ENCODE measurements at places on chromosomes 1 and 21. TPM values are rescaled to one million over a fixed set of nuclear protein-coding genes. Genes with fewer than 3 reads are reported as not detected.

DNA sequence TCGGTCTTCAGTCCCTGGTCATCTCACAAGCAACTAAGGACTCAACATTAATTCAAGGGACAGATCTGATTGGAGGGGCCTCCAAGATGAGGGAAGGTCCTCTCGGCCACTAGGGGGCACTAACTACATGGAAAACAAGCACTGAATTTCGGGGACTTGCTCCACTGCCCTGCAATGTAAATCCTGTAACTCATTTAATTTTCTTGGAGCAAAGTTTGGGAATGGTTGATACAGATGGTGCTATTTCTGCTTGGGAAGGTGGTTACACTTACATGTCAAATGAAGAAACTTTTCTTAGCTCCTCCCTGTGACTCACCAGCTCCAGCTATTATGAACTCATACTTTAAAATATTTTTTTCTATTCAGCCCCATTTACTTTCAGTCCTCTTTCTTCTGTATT is 97.4 kb upstream of the KCNJ15 start:
- DNase-seq = peak; percentile 70

GRCh38 chr1:23922321-23922943 is 9.3 kb upstream of the CNR2 start:
- no peak for DNase-seq

GRCh38 chr1:94106716-94107115 is 14.2 kb downstream of the ABCA4 start:
- DNase-seq = no peak

- no peak for DNase-seq
These were observed 57.1 kb downstream of the NMNAT2 start for GRCh38 chr1:183361081-183361480.

DNA sequence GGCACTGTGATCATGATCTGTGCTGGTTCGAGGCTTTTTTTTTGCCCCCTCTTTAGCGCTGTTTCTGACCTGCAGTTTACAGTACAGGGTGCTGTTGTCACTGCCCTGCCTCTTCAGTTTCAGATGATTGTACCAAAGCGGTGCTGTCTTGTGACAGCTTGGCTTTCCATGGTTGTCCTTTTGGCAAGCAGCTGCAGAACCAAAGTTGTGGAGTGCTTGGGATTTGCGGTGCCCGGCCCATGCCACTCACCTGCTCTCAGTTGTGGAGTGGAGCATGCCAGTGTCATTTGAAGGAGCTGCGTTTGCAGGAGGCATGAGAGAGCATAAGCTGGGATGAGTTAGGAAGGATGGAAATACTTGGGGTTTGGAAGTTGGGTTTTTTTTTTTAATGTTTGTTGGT is 48.4 kb downstream of the DOP1B start:
- no peak for DNase-seq

- DNase-seq = peak; percentile 93
These were observed 26.4 kb upstream of the CTTNBP2NL start for GRCh38 chr1:112369392-112370285.

DNA sequence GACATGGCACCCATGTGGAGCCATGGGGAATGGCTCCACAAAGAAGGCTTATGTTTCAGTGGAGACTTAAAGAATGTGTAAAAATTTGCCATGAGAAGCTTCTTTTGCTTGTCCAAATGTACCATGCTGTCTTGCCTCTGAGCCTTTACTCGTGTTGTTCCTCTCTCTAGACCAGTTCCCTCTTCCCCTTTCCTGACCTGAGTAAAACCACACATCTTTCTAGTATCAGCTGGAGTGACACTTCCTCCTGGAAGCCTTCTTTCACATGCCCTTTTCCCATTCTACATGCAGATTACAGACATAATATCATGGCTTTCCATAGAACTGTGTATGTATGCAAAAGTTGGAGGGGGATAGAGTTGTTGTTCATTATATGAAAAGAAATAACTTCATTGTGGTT is 13.6 kb upstream of the GPX7 start:
- no peak for DNase-seq

DNA sequence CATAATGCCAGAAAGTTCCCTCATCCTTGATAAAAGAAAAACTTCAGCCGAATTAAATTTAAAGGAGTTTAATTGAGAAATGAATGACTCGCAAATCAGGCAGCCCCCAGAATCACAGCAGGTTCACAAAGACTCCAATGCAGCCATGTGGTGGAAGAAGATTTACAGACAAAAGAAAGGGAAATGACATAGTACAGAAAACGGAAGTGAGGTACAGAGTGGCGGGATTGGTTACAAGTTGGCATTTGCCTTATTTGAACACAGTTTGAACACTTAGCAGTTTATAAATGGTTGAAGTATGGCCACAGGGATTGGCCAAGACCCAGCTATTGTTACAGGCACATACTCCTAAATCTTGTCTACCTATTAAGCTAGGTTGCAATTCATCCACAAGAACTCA is 46.6 kb downstream of the HIVEP3 start:
- no peak for DNase-seq

DNA sequence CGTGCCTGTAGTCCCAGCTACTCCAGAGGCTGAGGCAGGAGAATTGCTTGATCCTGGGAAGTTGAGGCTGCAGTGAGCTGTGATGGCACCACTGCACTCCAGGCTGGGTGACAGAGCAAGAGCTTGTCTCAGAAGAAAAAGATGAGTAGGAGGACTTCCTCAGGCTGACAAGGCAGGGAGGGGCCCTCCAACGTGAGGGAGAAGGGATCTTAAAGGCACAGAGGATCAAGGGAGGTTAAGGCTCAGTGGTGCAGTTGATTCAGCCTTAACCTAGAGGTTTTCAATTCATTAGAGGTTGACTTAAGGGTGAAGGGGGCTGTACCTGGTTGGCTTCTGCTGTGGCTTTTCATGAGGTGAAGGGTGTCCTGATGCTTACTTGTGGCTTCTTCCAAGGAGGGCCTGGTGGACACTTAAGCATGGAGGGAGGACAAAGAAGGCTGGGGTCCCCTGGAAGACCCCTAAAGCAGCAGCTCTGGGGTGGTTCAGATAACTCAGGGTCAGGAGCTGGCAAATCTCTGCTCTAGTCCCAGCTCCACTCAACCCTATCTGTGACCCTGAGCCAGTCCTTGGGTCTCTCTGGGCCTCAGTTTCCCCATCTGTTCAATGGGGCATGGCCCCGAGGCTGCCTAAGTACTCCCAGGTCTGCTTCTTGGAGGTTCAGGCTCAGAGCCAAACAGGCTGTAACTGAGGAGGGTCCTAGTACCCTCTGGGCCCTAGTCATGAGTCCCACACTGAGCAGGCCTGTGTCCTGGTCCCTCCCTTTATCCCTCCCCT is 6.3 kb downstream of the EXTL1 start:
- DNase-seq = no peak

- peak; percentile 54 for DNase-seq
These were observed at the start of gene CCDC28B for GRCh38 chr1:32200226-32201010. TSS of gene CCDC28B (plus strand) at chr1:32200595. CDS start at chr1:32201936, 1,341 bp downstream.

GRCh38 chr1:202831906-202832305 is 21.2 kb downstream of the PCAT6 start:
- DNase-seq = no peak

DNA sequence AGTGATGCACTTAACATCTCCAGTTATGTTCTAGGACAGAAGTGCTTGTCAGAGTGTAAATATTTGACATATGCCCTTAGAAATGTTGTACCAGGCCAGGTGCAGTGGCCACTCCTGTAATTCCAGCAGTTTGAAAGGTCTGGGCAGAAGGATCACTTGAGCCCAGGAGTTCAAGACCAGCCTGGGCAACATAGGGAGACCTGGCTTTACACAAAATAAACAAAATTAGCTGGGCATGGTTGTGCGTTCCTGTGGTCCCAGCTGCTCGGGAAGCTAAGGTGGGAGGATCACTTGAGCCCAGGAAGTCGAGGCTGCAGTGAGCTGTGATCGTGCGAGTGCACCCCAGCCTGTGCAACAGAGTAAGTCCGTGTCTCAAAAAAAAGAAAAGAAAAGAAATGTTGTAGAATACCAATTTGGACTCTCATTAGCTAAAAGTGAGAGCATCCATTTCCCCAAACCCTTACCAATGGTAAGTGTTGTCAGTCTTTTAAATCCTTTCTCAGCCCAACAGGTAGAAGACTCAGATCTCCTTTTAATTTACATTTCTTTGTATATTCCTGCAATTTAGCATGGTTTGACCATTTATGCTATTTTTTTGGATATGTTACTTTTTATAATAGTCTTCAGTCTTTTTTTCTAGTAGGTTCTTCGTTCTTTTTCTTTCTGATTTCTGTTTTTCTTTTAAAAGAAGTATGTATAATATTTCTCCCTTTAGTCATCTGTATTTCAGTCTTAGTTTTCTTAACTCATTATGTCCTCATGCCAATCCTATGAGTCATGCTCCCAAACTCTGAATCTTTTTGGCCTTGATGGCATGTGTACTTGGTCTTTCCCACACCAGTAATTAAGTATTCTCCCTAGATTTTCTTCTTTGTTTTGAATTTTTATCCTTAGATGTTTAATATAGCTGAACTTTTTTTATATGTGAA is 74.4 kb downstream of the CAMTA1 start:
- DNase-seq = no peak

The F11R gene
- total RNA-seq = 26.0 TPM

The MROH9 gene
- not detected for total RNA-seq

The AJAP1 gene
- total RNA-seq = 0.21 TPM

Data from activated naive CD4-positive, alpha-beta T cell treated with anti-CD3 and anti-CD28 coated beads, Interleukin-2, amount 50 U/mL, for 72 hours (primary cell).